Glomerular endothelial cell (primary cell): ENCODE measurements at places on chromosomes 12 and 14. TPM values are rescaled to one million over a fixed set of nuclear protein-coding genes. Genes with fewer than 3 reads are reported as not detected.

DNA sequence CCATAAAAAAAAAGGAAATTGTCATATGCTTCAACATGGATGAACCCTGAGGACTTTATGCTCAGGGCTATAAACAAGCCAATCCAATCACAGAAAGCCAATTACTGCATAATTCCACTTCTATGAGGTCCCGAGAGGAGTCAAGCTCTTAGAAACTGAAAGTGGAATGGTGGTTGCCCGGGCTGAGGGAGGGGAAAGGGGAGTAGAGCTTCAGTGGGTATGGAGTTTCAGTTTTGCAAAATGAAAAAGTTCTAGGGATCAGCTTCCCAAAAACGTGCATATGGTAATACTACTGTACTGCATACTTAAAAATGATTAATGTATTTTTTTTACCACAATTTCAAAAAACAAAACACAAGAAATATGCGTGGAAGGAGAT is 52.0 kb downstream of the RNF34 start:
- DNase-seq, result no peak

The KRT80 gene
- 1.5 and 1.6 TPM in 2 replicates for total RNA-seq

- no peak for DNase-seq
These were observed 8.5 kb downstream of the DHH start for GRCh38 chr12:49086116-49086515.

GRCh38 chr14:52220924-52221811 is 46.3 kb upstream of the PTGDR start:
- DNase-seq, result no peak

- no peak for DNase-seq
These were observed 282.8 kb upstream of the FAR2 start for GRCh38 chr12:28866296-28866695.
